IPS-NIHi11 (cell line): ENCODE measurements at places on chromosomes 3 and 15.

GRCh38 chr3:195570344-195570743 is 13.4 kb downstream of the APOD start:
- no peak for DNase-seq

GRCh38 chr3:101038393-101038792 is 45.2 kb upstream of the ABI3BP start:
- no peak for DNase-seq

GRCh38 chr3:74053970-74054516 is 429.3 kb upstream of the PDZRN3 start:
- DNase-seq: no peak

DNA sequence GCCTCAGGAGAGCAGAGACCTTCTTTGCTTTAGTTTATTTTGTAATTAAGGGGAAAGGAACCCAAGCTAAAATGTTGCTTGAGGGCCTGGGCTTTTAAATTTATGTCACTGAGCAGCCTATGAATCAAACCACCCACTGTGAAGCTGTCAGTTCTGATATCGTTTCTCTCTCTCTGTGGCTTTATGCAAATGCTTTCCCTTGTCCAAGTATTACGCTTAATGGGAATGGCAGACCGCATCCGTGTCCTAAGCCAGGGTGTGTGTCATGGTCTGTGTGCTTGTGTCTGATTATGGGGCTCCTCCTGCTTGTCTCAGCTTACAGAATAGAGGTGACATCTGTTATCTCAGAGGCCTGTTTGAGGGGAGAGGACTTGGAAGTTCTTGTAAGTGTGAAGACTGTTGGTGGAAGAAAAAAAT is 82.4 kb downstream of the EBLN2 start:
- DNase-seq: no peak

- no peak for DNase-seq
Measured at GRCh38 chr3:178646186-178646862, 110.1 kb downstream of the KCNMB2 start.

- no peak for DNase-seq
Measured at GRCh38 chr15:84822653-84823281, 5.6 kb downstream of the ALPK3 start.

- DNase-seq: no peak
Measured at GRCh38 chr3:194275291-194275690, 75.8 kb downstream of the CPN2 start.

- no peak for DNase-seq
Measured at GRCh38 chr3:59286791-59287531, 237.1 kb upstream of the CFAP20DC start.

GRCh38 chr3:102712896-102713295 is 278.1 kb downstream of the ZPLD1 start:
- DNase-seq: no peak

- DNase-seq: peak; percentile 19
Measured at GRCh38 chr3:159668990-159669476, 319.6 kb upstream of the IL12A start.

DNA sequence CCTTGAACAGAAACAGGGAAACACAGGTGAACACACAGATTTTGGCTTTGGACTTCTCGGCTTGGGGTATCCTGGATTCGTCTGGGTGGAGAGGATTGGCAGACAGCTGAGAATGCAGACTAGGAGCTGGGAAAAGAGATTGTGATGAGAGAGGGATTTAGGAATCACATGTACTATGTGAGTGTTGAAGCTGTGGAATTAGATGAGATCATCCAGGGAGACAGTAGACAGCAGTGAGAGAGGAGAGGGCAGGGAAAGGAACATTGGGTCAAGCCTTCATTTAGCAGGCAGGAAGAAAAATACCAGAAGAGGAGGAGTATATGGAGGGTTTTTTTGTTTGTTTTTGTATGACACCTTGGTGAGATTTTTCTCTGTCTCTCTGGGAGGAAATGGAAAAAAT is 262.1 kb upstream of the TBL1XR1 start:
- no peak for DNase-seq

GRCh38 chr3:50503504-50504342 is at the start of gene CACNA2D2:
TSS of gene CACNA2D2 (minus strand) at chr3:50503634. CDS start at chr3:50503423, 211 bp downstream.
- peak; percentile 96 for DNase-seq

DNA sequence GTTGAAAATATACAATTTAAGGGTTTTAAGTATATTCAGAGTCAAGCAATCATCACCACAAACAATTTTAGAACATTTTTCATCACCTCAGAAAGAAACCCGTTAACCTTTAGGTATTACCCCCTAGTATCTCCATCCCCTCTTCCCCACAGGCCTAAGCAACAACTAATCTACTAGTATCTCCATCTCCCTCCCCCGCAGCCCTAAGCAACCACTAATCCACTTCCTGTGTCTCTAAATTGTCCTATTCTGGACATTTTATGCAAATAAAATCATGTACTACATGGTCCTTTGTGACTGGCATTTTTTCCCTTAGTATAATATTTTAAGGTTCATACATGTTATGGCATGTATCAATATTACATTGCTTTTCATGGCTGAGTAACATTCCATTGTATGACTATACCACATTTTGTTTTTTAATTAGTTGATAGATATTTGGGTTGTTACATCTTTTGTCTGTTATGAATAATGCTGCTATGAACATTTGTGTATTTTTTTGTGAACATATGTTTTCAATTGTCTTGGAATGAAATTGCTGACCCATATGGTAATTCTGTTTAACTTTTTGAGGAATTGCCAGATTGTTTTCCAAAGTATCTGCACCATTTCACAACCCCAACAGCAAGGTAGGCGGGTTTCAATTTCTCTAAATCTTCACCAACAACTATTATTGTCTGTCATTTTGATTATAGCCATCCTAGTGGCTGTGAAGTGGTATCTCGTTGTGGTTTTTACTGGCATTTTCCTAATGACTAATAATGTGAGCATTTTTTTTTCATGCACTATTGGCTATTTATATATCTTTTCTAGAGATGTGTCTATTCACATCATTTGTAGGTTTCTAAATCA is 215.6 kb upstream of the CD96 start:
- DNase-seq: no peak

DNA sequence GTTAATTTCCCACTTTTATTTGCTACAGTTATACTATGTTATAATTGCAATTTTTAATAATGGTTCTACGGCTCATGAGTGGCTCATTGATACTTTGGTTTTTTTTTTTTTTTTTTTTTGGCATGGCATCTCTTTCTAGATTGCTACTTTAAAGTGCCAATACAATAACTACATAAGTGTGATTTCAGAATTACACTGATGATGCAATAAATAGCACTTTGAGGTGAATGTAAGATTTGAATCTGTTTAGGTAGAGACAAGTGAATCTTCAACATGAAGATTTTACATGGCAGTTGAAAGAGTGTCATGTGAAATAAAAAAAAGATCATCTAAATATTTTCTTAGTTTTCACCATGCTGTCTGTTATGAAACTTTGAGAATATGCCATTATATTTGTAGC is 75.7 kb downstream of the KBTBD8 start:
- no peak for DNase-seq

GRCh38 chr3:37861620-37862041 is at the start of gene CTDSPL:
TSS of gene CTDSPL (plus strand) at chr3:37861880. CDS start at chr3:37862200, 320 bp downstream.
- DNase-seq: peak; percentile 77
